ENCODE measurements at places on chromosomes 7 and 10. TPM values are rescaled to one million over a fixed set of nuclear protein-coding genes. Genes with fewer than 3 reads are reported as not detected.

HTRA1 gene
- 50.4 TPM for total RNA-seq

ANKRD22 gene
- total RNA-seq = not detected

KAZALD1 gene
- 12.2 TPM for total RNA-seq

C10orf120 gene
- total RNA-seq = not detected

GBX1 gene
- total RNA-seq = not detected

TUBAL3 gene
- total RNA-seq = 0.23 TPM

SLC26A3 gene
- not detected for total RNA-seq

CHN2 gene
- 15.3 TPM for total RNA-seq

AKR1D1 gene
- not detected for total RNA-seq

AOAH gene
- 42.6 TPM for total RNA-seq

VWDE gene
- total RNA-seq = 0.42 TPM

KIF11 gene
- 63.8 TPM for total RNA-seq

C10orf67 gene
- not detected for total RNA-seq

PIP gene
- not detected for total RNA-seq

SFTPA2 gene
- total RNA-seq = not detected

ITGB8 gene
- 32.9 TPM for total RNA-seq

FERD3L gene
- total RNA-seq = not detected

FXYD4 gene
- not detected for total RNA-seq

STEAP1 gene
- total RNA-seq = 24.9 TPM

PTPRZ1 gene
- 0.17 TPM for total RNA-seq

All from Daoy (cell line).